GM19239 (cell line): ENCODE measurements at places on chromosomes 13 and 19.

DNA sequence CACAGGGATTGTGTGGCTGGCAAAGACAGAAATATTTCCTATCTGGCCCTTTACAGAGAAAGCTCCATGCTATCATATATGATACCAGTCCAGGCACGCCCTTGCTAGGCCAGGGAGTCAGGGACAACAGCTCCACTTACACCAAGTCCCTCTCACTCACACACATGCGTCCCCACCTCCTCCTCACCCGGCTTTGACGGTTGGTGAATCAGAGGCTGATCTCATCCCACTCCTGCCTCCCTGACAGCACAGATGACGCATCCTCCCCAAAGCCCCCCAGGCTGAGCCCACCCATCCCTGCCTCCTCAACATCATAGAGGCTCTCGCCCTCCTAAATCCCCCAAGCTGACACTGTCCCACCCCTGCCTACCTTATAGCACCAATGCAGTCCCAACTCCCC, 62.7 kb downstream of the F2RL3 start:
- DNase-seq: no peak

DNA sequence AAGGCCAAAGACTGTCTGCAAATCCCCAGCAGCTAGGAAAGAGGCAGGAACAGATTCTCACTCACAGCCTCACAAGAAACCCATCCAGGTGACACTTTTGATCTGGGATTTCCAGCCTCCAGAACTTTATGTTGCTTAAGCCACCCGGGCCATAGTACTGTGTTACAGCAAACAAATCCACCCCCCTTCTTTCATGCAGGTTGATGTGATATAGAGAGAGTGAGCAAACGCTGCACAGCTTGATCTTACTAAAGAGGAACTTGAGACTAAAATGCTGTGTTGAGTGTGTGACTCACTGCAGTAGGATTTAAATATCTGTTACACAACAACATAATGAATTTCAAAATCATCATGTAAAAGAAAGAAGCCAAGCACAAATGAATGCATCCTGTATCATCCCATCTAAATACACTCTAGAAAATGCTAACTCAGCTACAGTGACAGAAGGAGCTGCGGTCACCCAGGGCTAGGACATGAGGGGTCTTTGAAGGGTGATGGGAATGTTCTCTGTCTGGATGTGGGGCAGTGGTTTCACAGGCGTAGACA, 32.2 kb downstream of the RCBTB2 start:
- DNase-seq: no peak

DNA sequence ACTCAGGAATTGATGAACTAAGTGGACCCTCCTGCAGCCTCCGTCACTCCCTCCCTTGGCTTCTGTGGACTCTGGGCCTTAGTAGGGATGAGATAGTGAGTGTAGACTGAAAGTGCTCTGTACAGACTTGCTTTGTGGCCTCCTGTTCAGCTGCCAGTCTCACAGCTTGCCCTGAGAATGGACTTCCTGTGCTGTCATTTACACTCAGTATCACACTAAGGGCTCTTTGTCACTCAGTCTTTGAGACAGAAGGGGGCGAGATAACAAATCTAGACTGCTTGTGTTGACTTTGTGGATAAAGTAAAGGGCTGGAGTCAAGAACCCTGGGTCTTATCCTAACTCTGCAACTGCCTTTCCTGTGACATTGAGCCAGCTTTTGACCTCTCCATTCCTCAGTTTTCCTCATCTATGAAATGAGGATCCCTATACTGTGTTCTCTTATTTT, 21.0 kb upstream of the SPRY2 start:
- no peak for DNase-seq

DNA sequence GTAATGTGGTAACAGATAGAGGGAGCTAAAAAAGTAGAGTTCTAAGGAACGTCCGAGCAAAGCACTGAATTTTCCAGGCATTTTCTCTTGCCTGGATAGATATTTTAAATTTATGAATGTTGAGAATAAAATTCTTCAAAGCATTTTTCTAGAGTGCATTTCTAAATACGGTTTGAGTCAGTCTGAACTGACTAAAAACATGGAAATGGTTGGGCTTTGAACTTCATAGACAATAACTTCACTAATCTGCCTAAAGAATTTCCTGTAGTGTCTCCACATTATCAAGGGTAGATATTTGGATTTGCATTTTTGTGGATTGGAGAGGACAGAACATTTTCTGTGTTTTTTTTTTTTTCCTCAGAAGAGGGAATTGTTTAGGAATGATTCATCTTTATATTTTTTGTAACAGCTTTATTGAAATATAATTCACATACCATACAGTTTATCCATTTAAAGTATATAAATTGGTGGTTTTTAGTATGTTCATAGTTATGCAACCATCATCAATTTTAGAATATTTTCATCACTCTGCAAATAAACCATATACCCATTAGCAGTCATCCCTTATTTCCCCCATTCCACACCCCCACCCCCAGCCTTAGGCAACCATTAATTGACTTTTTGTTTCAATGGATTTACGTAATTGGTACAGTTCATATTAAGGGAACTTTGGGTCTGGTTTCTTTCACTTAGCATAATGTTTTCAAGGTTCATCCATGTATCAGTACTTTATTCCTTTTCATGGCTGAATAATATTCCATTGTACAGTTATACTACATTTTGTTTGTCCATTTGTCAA, 20.7 kb downstream of the GARRE1 start:
- no peak for DNase-seq

DNA sequence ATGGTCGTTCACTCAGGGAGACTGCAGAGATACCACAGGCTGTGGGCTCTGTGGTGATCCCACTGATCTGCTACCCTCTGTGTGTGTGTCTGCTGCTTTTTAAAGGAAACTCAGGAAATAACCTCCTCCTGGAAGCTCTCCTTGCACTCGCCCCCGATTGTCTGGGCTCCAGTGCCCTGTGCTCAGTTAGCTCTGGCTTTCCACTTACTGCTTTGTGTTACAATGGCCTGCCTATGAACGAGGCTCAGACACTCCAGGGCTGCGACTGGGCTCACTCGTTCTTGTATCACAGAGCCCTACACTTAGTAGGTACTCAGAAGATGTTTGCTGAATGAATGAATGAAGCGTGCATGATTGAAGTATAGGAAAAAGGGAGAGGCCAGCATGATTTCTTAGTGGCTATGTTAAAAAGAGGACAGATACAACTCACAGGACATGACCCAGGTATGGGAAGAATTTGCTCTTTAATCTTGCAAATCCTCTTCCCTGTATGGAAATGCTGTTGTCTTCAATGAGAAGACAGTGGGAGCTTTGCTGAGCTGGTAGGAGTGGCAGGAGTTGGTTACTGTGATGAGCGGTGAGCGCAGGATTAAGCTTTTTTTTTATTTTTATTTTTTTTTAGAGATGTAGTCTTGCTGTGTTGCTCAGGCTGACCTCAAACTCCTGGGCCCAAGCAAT, 26.4 kb downstream of the B3GLCT start:
- DNase-seq: no peak

DNA sequence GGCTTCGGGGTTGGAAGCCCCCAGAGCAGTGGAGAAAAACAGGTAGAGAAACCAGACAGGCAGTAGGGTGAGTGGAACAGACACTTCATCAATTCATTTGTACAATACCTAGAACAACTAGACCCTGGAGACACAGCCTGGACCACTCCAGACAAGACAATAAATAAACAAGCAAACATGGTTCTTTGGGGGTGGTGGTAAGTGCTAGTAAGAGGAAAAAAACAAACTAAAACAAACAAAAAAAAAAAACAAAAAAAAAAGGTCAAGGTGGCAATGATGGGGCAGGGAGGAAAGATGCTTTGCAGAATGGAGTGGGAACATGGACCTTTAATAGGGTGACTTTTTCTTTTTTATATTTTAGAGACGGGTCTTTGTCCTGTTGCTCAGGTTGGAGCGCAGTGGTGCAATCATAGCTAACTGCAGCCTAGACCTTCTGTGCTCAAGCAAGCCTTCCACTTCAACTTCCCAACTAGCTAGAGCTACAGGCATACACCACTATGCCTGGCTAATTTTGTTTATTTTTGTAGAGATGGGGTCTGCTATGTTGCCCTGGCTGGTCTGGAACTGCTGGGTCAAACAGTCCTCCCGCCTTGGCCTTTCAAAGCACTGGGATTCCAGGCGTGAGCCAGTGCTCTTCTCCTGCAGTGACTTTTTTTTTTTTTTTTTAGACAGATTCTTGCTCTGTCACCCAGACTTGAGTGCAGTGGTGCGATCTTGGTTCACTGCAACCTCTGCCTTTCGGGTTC, 3.1 kb downstream of the JUNB start:
- no peak for DNase-seq
